T-cell (primary cell): ENCODE measurements at places on chromosomes 4 and X.

DNA sequence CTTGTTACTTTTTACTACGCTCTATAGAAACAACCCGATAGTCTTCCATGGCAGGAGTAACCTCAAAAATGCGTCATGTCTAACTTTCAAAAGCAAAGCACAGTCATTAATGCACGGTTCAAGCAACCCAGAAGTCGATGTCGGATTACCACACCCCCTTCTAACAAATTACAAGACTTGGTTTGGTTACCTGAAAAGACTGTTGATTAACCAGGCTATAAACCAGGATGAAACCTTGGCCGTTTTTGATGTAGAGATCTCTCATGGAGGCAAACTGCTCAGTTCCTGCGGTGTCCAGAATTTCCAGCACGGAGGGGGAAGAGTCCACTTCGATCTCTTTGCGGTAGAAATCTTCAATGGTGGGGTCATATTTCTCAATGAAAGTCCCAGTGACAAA is 2.4 kb downstream of the RAP2C start:
- no peak for DNase-seq

DNA sequence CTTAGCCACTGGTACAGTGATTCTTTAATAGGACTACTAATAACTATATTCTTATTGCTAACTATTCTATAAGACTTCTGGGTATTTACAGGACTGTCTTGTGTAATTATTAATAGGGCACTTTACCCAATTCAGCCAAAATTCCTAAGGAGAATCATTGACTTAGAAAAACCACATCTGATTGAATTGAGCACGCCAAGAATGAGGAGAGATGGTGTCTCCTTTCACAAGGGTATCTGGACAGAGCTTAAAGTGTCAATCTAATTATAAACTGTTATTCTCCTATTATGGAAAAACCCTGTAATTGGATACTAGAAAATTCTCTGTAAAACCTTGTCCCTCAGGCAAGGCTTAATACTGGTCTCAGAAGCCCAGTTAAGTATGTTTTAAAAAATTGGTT is 111.1 kb upstream of the TLL1 start:
- no peak for DNase-seq

GRCh38 chrX:154015581-154016264 is 4.0 kb downstream of the IRAK1 start:
- no peak for DNase-seq

DNA sequence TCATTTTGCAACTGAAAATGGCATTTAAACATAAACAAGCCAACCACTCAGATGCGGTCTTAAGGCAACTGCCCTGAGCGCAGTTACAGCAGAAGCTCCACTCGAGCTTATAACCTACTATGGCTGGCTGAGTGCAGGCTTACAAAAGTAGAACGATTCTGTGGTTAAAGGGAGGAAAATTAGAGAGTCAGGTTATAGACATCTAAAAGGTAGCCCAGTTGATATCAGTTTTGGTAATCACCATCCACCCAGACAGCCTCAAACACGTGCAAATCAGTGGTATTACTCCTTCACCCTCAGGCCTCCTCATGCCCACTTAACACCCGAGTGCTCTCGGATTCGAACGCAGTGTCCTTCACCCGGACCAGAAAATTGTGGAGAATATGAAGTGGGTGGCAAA is 3.1 kb downstream of the LEF1 start:
- DNase-seq: no peak

GRCh38 chr4:7715271-7716009 is 224.2 kb downstream of the AFAP1 start:
- no peak for DNase-seq

GRCh38 chr4:31530555-31530954 is 810.4 kb downstream of the PCDH7 start:
- no peak for DNase-seq

GRCh38 chrX:112736310-112736709 is 56.6 kb upstream of the LHFPL1 start:
- no peak for DNase-seq

DNA sequence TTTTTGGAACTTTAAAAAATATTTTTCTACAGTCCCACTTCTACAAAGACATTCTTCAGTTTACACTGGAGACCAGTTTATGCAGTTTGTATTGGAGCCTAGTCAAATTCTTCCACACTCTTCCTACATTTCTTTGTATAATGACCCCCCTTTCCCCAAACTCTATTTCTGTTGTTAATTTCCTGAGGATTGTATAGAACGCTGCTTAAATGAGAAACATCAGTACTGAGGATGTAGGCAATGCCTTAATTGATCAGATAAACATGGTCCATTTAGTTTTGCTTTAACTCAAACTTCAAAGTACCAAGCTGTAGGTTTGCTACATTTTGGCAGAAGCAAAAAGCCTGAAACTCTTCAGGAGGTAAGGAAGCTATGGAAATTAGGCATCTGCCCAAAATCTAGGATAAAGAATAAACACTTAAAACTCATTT is 155.5 kb downstream of the SLC7A11 start:
- no peak for DNase-seq

GRCh38 chr4:147535124-147535523 is 54.2 kb downstream of the EDNRA start:
- DNase-seq: no peak

DNA sequence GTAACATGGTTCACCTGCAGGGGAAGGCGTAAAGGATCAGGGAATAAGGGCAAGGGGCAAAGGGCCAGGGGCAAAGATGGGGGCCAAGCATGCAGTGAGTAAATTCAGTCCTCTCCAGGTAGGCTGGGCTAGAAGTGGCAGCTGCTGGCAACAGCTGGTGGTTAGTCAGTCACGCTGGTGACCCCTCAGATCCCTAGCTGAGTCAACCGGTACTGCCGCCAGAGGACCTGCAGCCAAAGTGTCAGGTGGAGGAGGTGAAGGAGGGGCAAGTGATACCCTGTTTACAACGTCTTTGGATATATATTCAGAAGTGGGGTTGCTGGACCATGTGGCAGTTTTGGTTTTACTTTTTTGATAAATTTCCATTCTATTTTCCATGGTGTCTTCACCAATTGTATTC is 24.6 kb upstream of the NAP1L2 start:
- no peak for DNase-seq

DNA sequence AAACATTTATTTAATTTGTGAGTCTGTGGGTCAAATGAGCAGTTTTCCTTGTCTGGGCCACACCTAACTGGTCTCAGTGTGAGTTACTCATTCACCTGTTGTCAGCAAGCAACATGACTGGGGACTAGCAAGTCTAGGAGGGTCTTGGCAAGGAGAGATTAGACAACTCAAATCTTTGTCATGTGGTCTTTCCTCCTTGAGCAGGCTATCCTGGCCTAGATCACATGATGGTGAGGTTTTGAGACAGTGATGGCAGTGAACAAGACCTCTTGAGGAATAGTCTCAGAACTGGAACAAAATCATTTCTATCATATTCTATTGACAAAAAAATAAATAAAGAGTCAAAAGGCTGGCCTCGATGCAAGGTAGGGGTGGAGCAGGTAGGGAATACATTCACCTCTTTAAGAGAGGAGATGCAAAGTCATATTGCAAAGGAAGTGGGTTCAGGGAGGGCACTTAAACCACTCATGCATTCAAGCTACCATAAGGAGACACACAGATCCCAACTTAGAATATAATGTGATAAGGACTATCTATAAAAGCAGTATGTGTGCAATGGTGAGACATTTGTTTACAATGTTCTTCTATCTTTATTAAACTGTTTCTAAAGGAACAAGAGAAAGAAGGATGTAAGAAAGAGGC is 135.7 kb downstream of the ZNF330 start:
- DNase-seq: no peak

DNA sequence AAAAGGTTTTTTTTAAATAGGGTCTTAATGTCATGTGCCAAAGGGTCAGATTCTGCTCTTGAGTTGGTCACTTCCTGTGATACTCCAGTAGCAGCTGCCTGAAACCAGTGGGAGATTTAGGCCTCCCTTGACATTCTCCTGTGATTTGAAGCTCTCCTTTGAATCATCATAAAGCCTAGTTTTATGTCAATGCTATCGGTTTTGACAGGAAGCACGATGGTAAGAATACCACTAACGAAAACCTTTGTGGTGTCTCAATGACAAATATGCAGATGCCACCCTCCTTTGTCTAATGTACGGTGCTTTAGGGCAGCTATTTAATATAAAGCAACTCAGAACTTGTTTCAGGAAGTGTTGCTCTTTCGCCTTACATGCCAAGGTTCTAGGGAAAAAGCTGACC is 44.2 kb downstream of the CCNI start:
- DNase-seq: no peak

- DNase-seq: no peak
These were observed 221.0 kb upstream of the GPRIN3 start for GRCh38 chr4:89528526-89529133.

GRCh38 chrX:48278958-48279357 is 23.8 kb downstream of the SSX1 start:
- DNase-seq: no peak

- no peak for DNase-seq
These were observed 275.1 kb downstream of the GPM6A start for GRCh38 chr4:175536852-175537453.

DNA sequence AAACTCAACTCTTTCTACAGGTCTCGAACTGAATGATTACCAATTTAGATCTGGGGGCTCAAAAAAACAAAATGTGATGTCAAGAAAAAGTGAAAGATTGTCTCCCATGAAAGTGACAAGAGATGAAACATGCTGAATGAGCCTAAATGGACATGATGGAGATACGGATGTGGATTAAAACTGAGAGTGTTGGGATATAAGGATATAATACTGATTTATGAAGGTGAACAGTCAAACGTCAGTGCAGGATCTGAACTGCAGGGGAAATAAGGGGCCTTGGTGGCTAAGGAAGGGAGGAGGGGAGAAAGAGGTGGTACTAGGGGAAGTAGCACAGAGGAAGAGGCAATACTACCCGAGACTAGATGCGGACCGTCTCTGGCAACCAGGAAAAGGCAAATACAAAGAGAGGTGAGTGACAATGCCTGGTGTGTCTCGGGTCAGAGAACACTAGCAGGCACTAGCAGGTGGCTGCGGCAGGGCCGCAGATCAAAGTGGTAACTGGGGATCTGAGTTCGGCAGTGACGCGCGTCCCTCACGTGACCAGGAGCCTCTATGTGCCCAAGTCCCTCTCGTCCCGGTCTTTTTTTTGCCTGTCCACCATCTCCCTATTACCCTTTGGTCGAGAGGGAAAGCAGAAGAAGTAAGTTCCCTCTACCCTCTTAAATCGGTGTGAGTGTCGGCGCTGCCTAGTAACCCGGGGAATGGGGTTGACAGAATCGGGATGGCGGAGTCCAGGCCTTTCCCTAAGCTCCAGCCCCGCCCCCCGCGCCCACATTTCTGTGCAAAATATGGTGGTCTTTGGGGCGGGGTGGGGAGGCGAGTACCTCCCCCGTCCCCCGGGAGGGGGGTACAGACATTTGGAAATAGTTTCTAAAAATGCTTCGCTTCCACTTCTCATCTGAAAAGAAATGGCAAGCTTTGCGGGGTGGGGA is at the start of gene TCEAL1:
TCEAL1 (plus strand) TSS at position 590 of the 932 bp plus-strand sequence. CDS start 942 bp downstream, outside the sequence.
- peak; percentile 32 for DNase-seq

GRCh38 chrX:40050532-40050931 is 47.2 kb downstream of the BCOR start:
- no peak for DNase-seq

DNA sequence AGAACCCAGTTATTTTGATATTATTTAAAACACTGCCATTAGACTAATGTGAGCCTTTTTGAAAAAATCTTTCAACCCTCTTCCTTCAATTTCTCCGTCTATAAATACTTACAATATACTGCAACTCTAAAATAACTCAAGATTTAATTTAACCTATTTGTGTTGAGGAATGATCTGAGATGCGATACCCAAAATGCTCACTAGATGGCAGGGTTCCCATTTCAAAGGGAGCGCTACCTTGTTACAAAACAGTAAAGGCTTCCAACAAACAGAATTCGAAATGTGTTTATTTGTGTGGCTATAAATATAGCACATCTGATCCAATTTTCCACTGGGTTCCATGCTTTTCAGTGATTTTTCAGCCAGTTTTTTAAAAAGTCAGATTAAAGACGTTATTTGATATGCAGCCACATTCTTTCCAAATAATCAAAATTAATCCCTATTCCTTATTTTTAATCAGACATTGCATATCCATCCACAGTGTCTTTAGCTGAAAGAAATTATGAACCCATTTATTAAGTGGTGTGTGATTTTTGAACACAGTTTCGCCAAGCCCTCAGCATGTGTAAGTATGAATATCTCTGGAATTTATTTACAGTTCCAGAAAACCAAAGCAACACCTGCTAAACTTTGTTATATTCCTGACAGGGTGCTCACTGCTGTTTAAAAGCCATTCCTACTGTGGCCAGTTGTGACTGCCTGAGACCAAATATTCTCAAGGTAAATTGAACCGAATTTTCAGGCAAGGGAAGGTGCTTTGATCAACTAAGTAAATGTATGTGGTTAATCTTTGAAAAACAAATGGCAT is 668.0 kb upstream of the LCORL start:
- DNase-seq: no peak

DNA sequence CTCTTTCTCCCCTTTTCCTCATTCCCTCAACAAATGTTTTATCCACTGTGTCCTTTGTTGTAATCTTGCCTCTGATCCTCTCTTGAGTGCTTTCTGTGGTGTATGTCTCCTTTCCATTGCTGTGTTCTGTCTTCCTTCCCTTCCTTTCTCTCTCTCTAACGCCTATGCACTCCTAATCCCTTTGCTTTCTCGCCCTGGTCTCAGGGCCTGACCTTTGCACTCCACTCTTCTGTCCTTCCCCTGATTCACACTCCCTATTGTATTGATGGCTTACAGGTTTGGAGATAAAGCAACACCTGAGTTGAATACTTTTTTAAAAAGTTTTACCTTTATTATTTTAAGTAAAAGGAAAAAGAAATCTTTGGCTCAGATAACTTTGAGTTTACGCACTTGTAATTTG is 15.6 kb upstream of the SCOC start:
- DNase-seq: no peak

GRCh38 chr4:135338181-135338580 is 1136.6 kb upstream of the PABPC4L start:
- no peak for DNase-seq

- no peak for DNase-seq
These were observed 8.6 kb upstream of the CCDC110 start for GRCh38 chr4:185480016-185480732.

GRCh38 chr4:10153161-10153560 is 36.6 kb upstream of the WDR1 start:
- DNase-seq: no peak

- DNase-seq: no peak
These were observed 188.4 kb downstream of the PALLD start for GRCh38 chr4:168685136-168685809.

- DNase-seq: no peak
These were observed 10.3 kb downstream of the ZDHHC9 start for GRCh38 chrX:129833153-129833990.

GRCh38 chrX:24694825-24695224 is 1.1 kb downstream of the POLA1 start:
- DNase-seq: no peak

GRCh38 chr4:184924516-184924915 is 93.8 kb upstream of the HELT start:
- DNase-seq: no peak

DNA sequence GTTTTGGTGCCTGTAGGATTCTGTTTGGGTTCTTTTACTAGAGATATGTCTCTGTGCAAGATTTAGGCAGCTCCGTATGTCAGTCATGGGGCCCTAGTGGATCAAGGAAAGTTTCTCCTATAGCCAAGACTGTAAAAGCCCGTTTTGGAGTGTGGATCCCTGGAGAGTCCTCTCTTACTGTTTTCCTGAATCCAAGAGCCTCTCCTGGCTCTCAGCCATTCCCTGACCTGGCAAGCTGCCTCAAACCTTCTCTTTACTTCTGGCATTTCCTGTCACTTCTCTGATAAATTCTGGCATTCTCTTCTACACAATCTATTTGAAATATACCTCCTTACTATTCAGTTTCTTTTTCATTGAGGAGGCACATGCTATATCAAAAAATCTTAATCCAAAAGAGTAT is 41.4 kb downstream of the DCAF12L2 start:
- no peak for DNase-seq

GRCh38 chr4:176953021-176953420 is 160.3 kb upstream of the VEGFC start:
- no peak for DNase-seq
